Esophagus squamous epithelium (tissue), 5 donors: ENCODE measurements at places on chromosomes 16 and 17.

DNA sequence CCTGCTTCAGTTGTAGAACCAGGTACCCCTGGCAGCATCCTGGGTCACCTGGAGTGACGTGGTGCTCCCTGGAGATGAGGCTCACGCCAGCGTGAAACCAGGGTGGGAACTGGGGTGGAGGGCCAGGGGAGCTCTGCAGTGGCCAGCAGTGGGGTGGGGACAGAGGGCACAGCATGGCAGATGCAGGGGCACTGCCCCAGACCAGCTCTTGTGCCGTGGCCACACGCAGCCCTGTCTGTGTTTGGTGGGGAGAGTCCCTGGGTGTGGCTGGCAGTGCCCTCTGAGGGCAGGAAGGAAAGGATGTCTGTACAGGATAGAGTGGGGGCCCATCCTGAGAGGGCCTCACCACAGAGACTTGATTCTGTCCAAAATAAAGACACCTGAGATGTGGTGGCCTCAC is 24.5 kb downstream of the ZNF750 start:
- no peak for DNase-seq

DNA sequence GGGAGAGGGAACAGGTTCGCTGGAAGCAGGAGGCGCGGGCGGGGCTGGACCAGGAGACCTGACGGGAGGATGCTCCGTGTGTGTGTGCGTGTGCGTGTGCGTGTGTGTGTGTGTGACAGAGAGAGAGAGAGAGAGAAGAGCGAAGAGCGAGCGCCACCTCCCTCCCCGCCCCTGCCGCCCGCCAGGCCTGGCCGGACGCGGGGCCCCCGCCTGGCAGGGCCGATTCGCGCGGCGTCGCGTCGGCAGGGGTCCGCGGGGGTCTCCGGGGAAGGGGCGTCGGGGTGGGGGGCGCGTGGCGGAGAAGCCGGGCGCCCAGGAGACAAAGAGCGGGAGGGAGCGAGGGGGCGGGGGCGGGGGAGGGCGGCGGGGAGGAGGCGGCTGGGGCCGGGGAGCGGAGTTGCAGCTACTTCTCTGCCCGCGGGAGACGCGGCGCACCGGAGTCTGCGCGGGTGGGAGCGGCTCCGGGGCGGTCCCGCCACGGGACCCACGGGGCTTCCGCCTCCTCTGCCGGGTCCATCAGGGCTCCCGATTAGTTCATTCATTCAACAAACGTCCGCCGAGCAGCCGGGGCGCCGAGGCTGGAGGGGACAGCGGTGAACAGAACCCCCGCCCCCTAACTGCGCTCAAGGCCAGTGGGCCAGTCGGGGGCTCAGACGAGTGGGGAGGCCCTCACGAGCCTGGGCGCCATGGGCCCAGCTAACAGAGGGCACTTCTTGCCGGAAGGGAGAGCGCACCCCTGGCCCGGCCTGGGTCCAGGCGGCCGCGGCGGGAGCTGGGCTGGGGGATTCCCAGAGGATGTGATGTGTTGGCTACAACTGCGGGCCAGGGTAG is at the start of gene SAMD14:
Gene SAMD14, minus strand, starts transcription at position 433 of the 831 bp plus-strand sequence. CDS start 5,201 bp downstream, outside the sequence.
- DNase-seq: no peak

DNA sequence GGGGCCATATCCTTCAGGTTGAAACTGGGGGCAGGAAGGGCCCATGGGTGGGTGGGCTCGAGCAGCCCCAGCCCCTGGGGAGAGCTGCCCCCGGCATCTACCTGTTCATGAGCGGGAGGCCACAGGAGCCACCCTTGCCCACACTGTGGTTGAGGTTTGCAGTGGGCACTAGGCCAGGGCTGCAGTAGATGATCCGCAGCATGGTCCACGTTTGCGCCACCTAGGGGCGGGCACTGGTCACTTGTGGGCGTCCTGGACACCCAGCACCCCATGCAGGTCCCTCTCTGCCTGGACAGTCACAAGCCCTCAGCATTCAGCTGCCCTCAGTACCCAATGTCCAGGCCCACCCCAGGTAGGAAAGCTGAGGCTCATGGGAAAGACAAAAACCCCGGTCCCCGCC is 1.8 kb upstream of the JMJD8 start:
- DNase-seq: no peak

- DNase-seq: no peak
Measured at GRCh38 chr17:64345689-64346376, 44.8 kb downstream of the PECAM1 start.

GRCh38 chr17:5677620-5678019 is 93.3 kb upstream of the NLRP1 start:
- no peak for DNase-seq

DNA sequence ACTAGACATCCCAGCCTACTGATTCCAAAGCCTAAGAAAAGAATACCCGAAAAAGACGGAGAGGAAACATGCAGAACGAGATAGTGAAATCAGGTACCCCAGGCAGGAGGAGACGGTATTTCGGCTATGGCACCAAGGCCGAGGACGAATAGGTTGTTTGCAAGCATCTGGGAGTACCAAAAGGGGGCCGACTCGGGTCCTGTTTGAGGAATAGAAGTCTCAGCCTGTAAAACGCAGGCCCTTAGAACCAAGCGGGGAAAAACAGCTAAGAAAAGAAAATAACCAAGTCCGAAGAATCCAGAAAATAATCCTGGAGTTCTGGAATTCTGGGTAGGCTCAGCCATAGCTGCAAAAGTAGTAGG is 537 bp downstream of the SLC35B1 start:
- DNase-seq: no peak

DNA sequence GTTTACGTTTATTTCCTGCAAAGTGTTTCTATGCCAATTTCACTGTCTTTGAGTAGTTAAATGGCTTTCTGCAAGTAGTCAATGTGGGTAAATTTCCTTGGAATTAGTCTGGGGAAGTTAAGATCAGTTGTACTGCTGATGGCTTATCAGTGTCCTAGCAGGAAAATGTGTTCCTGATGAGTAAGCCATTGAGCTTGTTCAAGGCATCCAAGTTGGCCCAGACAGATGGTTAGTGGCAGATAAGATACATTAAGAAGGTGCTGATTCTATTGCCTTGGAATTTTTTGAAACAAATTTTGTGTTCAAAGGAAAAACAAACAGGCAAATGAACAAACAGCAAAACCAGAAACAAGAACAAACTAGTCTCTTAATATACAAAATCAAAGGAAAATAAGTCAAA is 258.4 kb downstream of the MAP2K6 start:
- DNase-seq: no peak

GRCh38 chr16:87410968-87411367 is 18.8 kb downstream of the MAP1LC3B start:
- no peak for DNase-seq

DNA sequence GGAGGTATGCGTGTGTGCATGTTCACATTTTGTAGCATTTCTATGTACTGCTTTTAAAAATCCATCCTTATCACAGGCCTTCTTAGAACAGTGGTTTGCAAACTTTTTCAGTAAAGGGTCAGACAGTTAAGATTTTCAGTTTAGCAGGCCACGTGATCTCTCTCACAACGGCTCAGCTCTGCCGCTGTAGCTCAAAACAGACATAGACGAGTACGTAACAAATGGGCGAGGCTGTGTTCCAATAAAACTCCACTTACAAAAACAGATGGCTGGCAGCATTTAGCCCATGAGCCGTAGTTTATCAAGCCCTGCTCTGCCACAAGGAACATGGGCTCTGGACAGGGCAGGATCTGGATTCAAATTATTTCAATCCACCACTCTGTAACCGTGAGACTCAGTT is 141.8 kb downstream of the XYLT1 start:
- no peak for DNase-seq

DNA sequence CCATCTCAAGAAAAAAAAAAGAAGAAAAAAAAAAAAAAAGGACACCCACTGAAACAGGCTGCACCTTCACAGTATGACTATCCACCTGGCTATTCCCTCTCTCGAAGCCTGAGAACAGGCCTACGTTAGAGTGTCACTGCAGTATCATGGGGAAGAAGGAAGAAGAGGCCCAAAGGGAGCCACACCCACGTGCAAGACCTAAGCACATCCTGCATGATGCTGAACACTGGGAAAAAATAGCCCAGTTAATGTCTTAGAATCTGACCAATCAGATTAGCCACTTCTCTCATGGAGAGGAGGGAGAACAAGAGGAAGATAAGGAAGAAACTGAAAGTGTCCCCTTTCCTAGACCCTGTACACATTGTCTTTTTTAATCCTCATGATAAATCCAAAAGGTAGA is 19.5 kb upstream of the MED13 start:
- DNase-seq: no peak

DNA sequence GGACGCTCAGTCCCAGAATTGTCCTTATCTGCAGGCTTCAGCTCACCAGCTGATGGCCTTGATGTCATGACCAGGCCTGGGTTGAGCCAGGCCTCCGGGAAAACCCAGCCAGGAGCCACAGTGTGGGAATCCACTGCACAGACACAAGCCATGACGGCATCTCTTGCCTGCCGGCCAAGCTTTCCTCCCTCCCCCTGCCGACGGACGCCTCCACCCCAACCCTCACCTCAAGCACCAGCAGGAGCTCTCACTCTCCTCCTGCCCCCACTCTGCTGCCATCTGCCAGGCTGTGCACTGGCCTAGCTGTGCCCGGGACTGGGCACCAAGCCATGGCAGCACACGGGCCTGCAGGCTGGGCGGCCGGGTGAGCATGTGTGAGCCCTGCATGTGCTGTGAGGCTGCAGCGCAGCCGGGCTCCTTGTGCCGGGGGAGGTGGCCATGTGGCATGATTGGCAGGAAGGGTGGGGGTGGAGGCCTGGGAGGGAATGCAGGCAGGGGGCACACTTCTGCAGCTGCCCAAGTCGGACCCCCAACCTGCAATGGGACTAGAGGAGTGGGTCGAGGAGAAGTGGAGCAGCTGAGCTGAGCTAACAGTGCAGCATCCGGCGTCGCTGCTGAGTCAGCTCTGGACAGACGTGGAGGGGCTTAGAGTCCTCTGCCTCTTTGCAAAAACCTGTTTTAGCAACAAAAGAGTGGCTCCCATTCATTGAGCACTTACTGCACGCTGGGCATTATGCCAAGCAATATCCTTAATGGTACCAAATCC is 268.5 kb downstream of the CBLN1 start:
- DNase-seq: no peak
